ENCODE measurements at places on chromosomes 5 and 9.
A peak's percentile ranks its signal among the peaks of the same experiment; 100 is the strongest.

- peak; percentile 56 for DNase-seq
Observed at GRCh38 chr5:32589942-32590869, 4.8 kb downstream of the SUB1 start.

DNA sequence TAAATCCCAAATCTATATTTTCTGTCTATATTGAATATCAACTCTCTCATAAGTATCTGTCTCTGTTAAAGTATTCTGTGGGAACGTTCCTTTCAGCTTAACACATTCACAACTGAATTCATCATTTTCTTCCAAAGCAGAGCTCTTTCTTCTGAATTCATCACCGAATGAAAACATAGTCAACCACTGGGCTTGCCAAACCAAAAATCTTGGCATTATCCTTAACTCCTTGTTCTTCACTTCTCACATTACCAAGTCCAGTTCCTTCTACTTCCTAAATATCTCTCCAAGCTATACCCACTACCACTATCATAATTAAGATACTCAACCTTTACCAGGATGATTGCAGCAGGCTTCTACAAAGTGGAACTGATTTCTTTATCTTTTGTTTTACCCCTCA lies 559.8 kb downstream of the MAT2B start:
- DNase-seq, result no peak

- no peak for DNase-seq
Observed at GRCh38 chr5:87408204-87408603, 4.5 kb downstream of the CCNH start.

- no peak for DNase-seq
Observed at GRCh38 chr5:66643387-66643786, 47.2 kb downstream of the MAST4 start.

DNA sequence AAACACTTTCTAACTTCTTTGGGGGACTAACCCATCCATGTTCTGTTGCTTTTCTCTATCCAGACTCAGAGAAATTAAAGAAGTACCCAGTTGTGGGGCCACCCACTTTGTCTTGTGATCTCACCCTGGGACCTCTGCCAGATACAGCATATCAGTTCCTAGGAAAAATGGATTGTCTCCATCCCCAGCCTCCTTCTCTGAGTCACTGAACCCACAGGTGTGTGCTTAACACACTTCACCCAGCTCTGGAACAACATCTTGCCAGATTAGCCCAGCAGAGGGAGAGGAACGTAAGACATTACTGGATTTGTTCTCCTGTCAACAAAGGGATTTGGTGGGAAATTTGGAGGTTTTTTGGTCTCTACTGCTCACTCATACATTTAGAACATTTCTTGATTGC lies 19.2 kb downstream of the FAM240B start:
- DNase-seq, result no peak

DNA sequence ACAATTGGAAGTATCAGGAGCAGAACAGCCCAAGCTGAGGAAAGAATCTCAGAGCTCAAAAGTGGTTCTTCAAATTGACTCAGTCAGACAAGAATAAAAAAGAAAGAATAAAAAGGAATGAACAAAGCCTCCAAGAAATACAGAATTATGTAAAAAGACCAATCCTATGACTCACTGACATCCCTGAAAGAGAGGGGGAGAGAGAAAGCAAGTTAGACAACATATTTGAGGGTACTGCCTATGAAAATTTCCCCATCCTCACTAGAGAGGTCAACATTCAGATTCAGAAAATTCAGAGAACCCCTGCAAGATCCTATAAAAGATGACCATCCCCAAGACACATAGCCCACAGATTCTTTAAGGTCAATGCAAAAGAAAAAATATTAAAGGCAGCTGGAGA lies 173.2 kb downstream of the ALDH1A1 start:
- DNase-seq, result no peak

GRCh38 chr5:2135833-2136232 lies 253.1 kb upstream of the IRX4 start:
- DNase-seq, result no peak

DNA sequence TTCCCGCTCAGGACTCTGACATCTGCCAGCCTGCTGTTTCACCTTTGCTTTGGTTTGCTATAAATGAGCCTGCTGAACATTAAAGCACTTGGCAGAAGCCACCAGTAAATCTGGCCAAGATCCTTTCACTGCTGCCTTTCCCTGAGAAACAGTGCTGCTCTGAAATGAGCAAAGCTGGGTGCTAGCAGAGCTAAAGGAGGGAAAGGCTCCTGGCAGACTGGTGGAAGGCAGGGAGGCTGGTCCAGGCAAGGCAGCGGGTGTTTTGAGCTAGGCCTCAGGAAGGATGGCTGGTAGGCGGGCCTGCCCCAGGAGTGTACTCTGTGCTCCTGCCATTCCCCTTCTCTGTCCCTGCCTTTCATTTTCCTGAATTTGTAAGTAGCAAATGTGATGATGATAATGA lies 52.5 kb upstream of the PTGS1 start:
- no peak for DNase-seq

DNA sequence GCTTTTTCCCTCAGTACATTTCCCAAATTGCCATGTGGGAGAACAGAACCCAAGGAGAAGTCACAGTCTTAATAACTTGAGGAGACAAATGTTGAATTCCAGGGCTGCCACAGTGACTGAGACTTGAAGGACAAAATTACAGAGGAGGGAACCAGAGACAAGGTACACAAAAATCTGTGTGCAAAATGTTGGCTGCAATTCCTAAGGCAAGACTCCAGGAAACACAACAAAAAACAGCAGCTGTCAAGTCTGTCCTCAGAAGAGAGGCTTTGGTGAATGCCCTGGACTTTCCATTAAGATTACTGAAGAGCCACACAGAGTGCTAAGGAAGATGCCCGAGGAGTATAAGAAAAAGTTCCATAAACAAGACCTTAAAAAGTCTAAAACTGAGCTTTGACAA lies 21.1 kb downstream of the AP3B1 start:
- no peak for DNase-seq

GRCh38 chr5:139389701-139390638 lies at the start of gene MZB1:
TSS of gene MZB1 (minus strand) at chr5:139389913. CDS start at chr5:139389856, 57 bp downstream.
- DNase-seq, result peak; percentile 23

DNA sequence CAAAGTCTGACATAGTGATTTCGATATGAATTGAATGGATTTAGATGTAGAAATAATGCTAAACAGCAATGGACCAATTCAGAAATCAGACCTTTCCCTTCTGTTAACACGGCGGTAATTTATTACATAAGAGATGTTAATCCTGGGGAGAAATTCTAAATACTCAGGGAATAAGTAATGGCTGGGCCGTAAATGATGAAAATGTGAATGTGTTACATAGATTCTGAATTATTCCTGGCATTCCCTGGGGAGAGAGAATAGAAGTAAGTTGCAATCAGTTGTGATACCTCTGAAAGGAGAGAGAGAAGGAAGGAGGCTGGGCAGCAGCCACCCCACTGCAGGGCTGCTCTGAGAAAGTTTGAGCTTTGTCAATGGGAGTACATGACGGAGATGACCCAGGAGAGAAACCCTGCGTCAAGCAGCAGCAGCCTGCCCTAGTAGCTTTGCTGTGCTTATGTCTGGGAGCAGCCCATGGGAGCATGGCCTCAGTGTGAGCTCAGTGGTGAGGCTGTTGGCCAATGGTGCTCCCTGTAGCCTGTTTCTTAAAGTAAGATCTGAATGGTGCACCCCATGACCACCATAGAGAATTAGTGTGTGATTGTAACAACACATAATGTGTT lies 420.1 kb downstream of the MTRR start:
- no peak for DNase-seq

DNA sequence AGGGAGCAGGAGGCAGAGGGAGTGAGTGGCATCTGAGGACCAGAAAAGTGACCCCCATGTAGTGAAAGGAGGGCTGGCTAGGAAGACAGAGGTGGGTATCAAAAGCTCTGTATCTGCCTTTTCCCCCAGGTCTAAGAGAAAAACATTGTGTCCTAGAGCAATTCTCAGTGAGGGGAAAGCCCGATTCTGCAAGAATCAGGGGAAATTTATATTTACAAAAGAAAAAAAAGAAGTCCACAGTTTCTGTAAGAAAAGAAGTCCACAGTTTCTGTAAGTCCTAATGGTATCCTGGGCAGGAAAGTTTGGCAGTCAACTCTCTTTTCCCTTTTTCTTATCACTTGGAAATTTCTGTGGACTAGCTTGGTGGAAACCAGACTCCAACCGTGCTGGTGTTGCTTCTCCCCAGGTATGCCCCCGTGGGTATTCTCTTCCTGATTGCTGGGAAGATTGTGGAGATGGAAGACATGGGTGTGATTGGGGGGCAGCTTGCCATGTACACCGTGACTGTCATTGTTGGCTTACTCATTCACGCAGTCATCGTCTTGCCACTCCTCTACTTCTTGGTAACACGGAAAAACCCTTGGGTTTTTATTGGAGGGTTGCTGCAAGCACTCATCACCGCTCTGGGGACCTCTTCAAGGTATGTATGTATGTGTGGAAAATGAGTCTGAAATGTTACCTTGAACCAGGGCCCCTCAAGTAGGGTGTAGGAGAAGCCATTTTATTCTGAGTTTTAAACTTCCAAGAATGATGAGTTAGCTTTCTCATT lies 73.0 kb downstream of the SLC1A3 start:
- no peak for DNase-seq

DNA sequence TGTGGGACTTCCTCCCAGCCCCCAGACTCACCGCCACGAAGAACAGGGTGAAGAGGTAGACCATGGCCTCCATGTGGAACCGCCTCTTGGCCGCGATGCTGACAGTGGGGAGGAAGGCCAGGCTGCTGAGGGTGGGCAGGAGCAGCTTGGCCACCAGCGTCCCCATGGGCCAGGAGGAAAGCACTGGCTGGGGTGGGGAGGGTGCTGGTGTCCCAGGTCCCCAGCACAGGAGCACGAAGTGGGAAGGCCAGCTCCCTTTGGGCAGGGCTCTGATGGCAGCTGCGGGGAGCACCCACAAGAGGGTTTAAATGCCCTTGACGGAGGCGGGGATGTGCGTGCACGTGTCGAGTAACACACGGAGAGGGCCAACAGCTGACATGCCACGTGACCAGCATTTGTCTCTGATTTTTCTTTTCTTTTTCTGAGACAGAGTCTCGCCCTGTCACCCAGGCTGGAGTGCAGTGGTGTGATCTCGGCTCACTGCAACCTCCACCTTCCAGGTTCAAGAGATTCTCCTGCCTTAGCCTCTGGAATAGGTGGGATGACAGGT lies at the start of gene MYMK:
TSS of gene MYMK (minus strand) at position 281 of the 550 bp plus-strand sequence. CDS start at position 166, 115 bp downstream.
- no peak for DNase-seq

- DNase-seq, result no peak
Observed at GRCh38 chr5:389197-389821, 53.7 kb upstream of the EXOC3 start.

GRCh38 chr9:137973829-137974416 lies 96.3 kb downstream of the CACNA1B start:
- no peak for DNase-seq

- no peak for DNase-seq
Observed at GRCh38 chr9:82247318-82247717, 258.7 kb downstream of the SPATA31D1 start.

GRCh38 chr9:94663140-94663539 lies 23.8 kb upstream of the FBP1 start:
- DNase-seq, result no peak

GRCh38 chr9:98575379-98576346 lies 133.1 kb downstream of the GABBR2 start:
- DNase-seq, result no peak

GRCh38 chr9:80552931-80553330 lies 981.2 kb downstream of the TLE4 start:
- DNase-seq, result no peak

DNA sequence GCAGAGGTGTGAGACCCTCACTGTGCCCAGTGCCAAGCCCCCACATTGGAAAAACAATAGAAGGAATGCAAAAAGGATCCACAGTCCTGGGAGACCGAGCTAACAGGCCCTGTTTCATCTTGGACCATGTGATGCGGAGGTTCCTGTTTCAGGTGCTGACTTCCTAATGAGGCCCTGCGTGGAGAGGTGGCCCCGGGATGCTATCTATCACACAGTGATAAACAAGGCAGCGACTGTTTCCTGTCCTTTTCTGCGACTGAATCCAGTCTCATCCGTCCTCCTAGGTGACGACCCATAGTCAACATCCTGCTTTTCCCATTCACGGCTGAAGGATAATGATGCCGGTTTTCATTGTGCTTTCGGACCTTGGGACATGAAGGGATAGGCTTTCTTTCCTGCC lies 56.4 kb upstream of the BOD1 start:
- no peak for DNase-seq

- DNase-seq, result no peak
Observed at GRCh38 chr5:32434221-32434620, 10.3 kb downstream of the ZFR start.

All from effector CD4-positive, alpha-beta T cell (primary cell).